Activated T-cell treated with anti-CD3 and anti-CD28 coated beads for 24 hours (primary cell): ENCODE measurements at places on chromosomes 6 and 20.
A peak's percentile ranks its signal among the peaks of the same experiment; 100 is the strongest.

- peak; percentile 66 for DNase-seq
Measured at GRCh38 chr6:159042003-159042825, 2.6 kb downstream of the TAGAP start.

DNA sequence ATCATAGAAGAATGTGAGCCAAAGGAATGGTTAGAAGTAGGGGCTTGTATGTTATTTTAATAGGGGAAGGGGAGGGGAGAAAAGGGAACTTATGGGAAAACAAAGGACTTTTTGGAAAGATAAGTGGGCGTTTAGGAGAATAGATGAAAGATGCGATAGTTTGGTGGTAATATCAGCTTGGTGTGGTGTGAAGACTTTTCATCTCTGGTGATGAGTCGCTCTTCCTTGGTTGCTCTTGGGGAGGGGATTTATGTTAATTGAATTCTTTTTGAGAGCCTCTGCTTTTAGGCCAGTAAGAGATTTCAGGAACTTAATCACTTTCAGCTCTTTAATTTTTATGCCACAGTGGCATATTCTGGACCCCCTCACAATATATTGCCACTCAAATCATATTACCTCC lies 10.8 kb downstream of the HECA start:
- DNase-seq, result no peak

GRCh38 chr6:49269190-49269589 lies 193.9 kb downstream of the MMUT start:
- DNase-seq, result no peak

GRCh38 chr20:47789081-47789763 lies 3.9 kb upstream of the SULF2 start:
- DNase-seq, result no peak

DNA sequence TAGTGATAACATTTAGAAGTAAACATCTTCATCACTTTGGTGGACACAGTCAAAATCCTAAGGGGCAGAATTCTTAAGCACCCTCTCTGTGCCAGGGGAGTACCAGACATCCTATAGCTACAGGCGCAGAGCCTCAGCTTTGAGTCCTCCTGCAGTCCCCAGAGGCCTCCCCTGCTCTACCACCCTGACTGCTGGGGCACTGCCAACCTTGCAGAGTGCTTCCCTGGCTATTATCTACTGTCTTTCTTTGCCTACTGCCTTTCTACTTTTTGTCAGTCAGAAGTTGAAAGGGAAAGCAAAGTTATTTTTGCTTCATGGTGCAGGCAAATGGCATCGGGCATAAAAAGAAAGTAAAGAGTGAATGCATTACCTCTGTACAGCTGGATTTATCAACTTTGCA lies 80.1 kb downstream of the AIG1 start:
- no peak for DNase-seq

GRCh38 chr6:162151021-162151665 lies 576.4 kb downstream of the PRKN start:
- no peak for DNase-seq

- no peak for DNase-seq
Measured at GRCh38 chr6:81362246-81362645, 390.2 kb downstream of the TENT5A start.
